Endothelial cell of coronary artery (primary cell): ENCODE measurements at places on chromosomes 7 and 10. TPM values are rescaled to one million over a fixed set of nuclear protein-coding genes. Genes with fewer than 3 reads are reported as not detected.

FAS gene
- 20.5 and 25.9 TPM in 2 replicates for total RNA-seq

HMX2 gene
- total RNA-seq = not detected in 2 replicates

LAMB1 gene
- total RNA-seq = 699 and 969 TPM in 2 replicates

CALHM3 gene
- not detected in 2 replicates for total RNA-seq

LRRC61 gene
- total RNA-seq = 0.19 TPM in 1 of 2 replicates, not detected in the other

AEBP1 gene
- 3.3 and 11.5 TPM in 2 replicates for total RNA-seq

HNRNPH3 gene
- 28.5 and 35.9 TPM in 2 replicates for total RNA-seq

EPO gene
- total RNA-seq = not detected in 2 replicates

PILRA gene
- total RNA-seq = 0.28 TPM in 1 of 2 replicates, not detected in the other

TMEM176A gene
- total RNA-seq = not detected in 2 replicates

DNAJC30 gene
- total RNA-seq = 1.9 and 2.0 TPM in 2 replicates

ADAM12 gene
- 1.3 and 4.2 TPM in 2 replicates for total RNA-seq

SLC37A3 gene
- total RNA-seq = 47.2 and 57.3 TPM in 2 replicates

MSMB gene
- total RNA-seq = 0.27 TPM in 1 of 2 replicates, not detected in the other

STEAP4 gene
- total RNA-seq = not detected in 2 replicates

OIT3 gene
- 0.09 TPM in 2 replicates for total RNA-seq

ZNF680 gene
- 7.3 and 13.6 TPM in 2 replicates for total RNA-seq

PLEKHA1 gene
- total RNA-seq = 25.3 and 28.0 TPM in 2 replicates

SPDYE3 gene
- not detected in 2 replicates for total RNA-seq

CYP26C1 gene
- 0.47 and 0.63 TPM in 2 replicates for total RNA-seq

TCAF1 gene
- 20.4 and 48.8 TPM in 2 replicates for total RNA-seq

FFAR4 gene
- total RNA-seq = not detected in 2 replicates

TRIM74 gene
- 0.19 TPM in 1 of 2 replicates, not detected in the other for total RNA-seq
